ENCODE measurements at places on chromosomes 6 and 20.

DNA sequence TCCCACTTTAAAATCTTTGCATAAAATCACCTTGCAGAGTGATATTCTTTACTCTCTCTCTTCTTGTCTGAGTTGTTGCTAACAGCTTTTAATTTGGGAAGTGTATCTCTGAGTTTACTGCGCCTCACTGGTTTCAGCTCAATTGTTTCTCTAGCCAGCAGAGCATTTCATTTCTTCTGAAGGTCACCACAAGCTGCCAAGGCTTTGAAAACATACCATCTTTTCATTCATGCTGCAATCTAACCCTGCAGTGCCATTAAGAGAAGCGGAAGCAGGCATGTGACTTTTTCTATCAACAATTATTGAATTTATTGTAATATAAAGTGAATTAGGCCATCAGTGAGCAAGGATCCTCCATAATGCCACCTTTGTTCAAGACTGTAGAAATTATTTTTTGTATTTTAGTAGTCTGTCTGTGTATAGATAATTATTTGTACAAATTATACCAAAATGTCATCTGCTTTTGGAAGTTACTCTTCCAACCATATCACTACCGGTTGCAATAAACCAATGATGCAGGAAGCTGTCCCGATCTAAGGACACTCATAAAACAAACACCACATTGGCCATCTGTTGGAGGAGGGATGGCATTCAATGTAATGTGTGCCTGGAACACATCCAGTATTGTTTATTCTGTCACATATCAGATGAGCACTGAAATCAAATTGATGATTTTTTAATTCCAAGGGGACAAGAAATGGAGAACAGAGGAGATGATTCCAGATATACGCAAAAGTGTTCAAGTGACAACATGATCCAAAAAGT, 26.8 kb downstream of the HS3ST5 start:
- DNase-seq: no peak

DNA sequence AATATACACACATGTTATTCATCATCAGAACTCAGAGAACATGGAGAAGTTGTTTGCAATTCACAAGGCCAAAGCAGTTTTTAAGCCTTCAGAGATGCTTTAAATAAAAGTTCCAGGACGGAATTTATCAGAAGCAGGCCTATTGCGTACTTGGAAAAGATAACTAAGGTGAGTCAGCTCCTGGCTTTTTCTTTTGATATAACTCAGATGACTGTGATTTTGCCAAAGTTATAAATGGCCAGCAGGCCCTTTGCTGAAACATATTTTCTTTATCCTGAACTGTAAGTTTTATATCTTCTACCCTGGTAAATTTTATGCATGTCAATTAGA, 55.0 kb upstream of the PLCB1 start:
- no peak for DNase-seq

DNA sequence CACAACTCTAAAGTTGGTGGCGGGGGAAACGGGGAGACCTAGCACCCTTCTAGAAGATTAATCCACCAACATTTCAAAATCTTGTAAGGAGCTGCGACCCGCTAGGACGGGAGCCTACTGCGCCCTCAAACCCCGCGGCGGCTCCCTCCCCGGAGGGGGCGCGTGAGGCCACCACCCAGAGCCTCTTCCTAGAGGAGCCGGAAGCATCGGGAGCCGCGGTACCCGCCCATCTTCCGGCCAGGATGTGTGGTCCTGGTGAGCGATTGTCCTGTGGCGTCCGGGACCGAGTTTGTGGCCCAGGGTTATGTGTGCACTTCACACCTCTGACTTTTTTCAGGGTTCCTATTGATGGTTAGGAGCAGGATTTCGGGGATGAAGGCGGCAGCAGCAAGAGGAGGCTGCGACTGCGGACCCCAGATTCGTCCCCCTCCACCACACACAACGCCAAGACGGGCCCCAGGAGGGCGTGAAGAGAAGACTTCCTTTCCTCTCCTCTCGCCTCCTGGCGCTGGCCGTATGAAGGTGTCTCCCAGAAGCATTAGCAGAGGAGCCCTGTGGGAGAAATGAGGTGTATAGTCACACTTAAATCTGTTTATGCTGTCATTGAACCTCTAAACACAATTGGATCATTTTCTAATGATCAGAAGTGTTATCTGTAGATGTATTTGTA, 10.7 kb downstream of the ZNF165 start:
- no peak for DNase-seq

DNA sequence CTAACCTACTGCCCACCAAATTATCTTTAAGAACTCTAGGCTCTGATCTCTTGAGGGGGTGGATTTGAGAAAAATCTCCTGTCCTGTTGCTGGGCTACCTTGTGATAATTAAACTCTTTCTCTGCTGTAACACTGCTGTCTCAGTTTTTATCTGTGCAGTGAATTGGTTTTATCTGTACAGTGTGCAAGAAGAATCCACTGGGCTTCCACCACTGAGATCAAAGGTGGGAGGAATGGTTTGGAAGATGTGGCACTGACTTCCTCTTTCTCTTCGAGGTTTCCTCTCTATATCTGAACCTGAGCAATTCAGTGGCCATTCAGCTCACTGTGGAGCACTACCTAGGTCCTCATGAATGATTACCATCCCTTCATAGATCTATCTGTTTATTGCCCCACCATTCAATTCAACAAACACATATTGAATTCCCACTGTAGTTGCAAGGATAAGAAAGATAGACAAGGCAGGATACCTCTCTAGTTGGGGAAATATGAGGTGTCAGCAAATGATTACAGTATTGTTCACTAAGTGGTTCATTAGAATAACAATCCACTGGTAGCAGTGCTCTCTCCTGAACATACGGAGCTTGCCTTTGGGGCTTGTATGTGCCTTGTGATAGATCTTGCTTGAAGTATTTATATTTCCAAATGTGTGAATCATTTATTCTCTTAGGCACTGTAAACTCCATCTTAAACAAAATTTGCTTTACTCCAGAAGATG, 172.1 kb upstream of the ARG1 start:
- DNase-seq: no peak

DNA sequence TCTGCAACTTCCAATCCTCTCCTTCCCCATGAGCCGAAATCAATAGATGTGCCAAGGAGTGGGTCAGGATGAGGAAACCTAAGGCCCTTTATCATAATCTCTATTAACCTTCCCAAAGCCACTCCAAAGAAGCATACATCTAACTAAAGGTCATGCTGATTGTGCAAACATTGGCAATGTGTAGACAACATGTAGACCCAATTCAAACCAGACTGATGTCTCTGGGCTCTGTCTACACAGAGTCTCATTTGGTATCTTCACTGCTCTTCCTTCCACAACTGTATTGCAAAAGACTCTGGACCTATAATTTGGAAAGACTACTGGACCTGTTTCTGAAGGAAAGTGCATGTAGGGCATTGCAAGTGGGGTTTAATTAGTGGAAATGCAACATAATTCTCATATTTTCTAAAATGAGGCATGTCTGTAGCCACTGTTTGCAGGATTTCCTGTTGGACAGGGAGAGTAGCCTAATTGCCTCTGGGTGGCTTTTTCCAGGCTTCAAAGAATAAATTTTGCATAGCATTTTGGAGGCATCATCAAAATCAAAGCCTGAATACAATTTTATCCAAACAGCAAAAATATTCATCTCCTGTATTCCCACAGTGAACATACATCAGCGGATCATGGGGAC, 35.0 kb upstream of the MLIP start:
- no peak for DNase-seq

GRCh38 chr6:31113861-31114540, 599 bp upstream of the PSORS1C1 start:
- DNase-seq: no peak

- no peak for DNase-seq
These were observed 1243.1 kb upstream of the ADGRB3 start for GRCh38 chr6:67391955-67392354.

DNA sequence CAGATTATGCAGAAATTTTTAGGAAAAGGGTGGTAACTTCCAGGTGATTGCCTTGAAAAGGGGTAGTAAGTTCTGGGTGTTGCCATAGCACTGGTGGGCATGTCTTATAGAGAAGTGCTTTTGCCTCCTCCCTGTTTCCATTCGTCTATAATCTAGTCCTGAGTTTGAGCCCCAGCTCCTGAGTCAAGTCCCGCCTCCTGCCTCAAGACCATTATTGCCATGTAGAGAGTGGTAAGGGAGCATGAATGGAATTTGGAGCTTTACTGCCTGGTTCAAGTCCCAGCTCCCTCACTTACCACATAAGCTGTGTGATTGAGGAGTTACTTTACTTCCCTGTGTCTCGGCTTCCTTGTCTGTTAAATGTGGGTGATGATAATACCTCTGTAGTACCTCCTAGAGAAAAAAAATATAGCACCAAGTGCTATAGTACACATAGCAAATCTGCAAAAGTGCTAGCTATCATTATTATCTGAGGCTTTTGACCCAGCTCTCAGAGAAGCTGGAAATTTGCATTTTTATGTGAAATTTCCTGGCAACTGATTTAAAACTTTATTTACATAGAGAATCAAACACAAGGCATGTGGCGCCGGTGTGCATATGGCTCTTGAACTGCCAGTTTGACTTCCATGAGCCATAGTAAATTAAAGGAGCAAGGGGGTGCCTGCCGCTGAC, 36.0 kb downstream of the TGM6 start:
- no peak for DNase-seq

DNA sequence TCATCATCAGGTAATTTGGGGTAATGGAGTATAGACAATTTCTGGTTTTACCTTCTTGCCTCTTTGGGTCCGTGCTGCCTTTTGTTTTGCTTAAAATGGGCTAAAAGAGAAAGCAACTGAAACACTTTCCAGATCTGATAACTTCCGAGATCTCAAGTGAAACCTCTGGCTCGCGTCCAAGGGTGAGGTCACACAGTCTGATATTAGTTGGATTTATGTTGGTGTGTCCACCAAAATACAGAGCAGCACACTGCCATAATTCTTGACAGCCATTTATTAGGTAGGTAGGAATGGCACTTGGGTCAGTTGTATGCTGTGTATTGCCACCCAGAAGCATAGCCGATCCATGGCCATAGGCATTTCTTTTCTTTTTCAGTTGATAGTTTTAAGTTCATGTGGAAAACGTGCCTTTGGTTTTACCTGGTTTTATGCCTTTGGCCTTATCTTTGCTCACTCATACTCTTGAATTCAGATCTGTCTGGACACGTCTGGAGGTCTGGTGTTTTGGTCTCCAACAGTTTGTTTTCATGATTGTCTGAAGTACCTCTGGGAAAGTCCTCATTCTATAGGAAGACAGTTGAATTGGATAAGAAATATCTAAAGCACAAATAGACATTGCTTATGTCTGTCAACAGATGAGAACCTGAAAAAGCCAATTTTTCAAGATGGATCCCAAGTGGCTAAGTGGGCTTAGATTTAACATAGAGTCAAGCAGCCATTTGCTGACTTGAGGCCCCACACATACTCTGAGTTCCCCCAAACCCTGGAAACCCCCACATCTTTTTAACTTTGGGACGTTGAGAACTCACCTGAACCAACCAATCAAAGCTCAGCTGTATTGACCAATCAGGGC, 320.8 kb downstream of the SOX4 start:
- DNase-seq: no peak

GRCh38 chr20:63565699-63566335, 8.2 kb downstream of the HELZ2 start:
- DNase-seq: no peak

DNA sequence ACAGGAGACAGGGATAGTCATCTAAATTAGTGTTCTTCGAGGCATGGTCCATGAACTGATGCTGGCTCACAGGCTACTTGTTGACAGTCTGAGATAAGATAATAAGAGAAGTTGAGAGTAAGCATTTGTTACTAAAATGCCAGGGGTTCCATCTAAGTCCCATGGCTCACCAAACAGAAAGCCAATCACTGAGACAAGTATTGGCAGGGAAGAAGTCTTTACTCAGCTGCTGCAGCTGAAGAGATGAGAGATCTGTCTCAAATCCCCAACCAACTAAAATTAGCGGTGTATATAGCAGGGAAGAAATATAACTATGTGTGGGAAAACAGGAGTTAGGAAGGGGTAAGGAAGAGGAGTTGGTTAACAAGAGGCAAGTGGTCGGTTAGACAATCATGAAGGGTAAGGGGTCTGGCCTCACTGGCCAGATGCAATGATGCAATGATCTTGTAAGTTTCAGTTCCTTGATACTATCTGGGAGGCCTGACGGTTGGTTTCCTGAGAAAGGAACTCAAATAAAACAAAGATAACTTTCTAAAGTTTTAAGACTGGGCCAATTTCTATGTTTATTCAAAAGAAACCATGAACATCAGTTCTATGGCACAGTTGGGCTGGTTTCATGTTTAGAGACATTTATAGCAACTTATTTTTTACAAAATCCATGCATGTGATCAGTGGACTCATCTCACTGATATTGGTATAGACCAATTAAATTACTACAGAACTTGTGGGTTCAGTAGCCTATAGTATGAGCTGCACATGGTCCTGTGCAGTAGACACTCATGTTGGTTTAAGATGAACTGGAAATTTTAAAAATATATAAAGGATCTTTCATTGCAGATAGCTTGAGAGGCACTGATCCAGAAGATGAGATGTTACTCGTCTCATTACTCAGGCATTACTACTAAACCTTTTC, 9.9 kb upstream of the HEBP2 start:
- peak; percentile 50 for DNase-seq

DNA sequence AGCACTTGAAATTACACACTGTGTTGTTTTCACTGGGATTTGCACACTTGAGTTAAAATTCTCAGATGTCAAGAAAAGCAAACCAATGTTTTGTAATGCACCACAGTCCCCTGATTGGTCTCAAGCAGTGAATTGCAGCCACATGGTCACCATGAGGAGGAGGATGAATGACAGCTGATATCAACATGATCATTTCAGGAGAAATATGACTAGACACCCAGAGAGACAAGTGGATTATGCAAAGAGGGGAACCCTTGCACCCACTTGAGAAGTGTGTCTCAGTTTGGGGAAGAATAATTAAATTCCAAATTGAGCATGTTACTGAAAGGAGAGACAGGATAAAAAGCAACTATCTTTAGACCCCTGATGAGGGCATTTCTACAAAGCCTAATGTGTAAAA, 69.3 kb downstream of the UST start:
- DNase-seq: no peak

GRCh38 chr6:149899486-149899885, 1.6 kb upstream of the RAET1E start:
- DNase-seq: no peak
